ENCODE measurements at places on chromosomes 7 and 10.

GRCh38 chr10:85105614-85106255 lies 777.3 kb downstream of the CCSER2 start:
- DNase-seq = no peak

GRCh38 chr10:104262055-104262454 lies 6.9 kb upstream of the GSTO2 start:
- DNase-seq = no peak

GRCh38 chr7:2553831-2554581 lies 1.3 kb downstream of the BRAT1 start:
- no peak for DNase-seq

DNA sequence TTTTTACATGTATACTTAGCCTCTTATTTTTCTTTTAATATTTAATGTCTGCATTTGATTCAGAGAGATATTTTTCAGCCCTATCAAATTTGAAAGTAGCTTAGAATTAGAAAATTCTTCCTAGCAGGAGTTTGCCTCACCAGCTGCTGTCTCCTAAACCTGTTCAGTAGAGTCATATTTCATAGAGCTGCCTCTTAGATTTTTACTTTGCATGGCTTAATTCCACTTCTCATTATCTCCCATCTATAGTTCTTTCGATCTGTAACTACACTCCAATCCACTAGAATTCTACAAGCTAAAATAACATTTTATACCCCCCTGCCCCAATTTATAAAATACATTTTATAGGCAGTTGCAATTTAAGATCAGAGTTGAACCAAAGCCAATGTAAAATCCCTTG lies 227.0 kb downstream of the ANK3 start:
- DNase-seq = no peak

DNA sequence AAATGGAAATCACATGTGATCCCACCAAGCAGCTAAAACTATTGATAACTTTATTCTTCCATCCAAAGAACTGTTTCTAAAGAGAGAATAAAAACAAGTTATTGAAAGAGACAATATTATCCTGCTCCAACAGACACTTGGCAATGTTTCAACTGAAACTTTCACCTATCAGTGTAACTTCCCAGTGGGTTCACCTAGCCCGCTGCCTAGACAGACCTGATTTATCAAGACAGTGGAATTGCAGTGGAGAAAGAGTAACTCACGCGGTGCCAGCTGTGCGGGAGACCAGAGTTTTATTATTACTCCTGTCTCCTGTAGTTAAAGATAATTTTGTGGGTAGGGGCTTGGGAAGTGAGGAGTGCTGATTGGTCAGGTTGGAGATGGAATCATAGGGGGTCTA lies 199.8 kb downstream of the AHR start:
- DNase-seq = no peak

DNA sequence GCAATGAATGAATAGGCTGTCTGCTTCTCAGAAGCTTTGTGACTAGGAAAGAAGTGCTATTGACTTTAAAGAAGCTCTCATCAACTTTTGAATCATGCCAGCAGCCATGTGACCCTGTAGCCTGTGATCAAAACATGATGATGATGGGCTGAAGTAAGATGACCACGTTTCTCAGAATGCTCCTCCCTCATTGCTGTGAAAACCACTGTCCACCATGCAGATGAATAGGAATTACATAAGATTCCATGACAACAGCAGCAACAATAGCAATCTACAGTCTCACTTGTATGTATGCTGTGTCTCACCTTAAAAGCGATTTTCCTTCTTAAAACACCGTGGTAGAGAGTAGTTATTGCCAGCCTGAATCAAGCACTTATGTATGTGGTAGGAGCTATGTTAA lies 228.4 kb downstream of the TRIL start:
- DNase-seq = no peak

- DNase-seq = no peak
Measured at GRCh38 chr10:90197766-90198165, 496.4 kb downstream of the KIF20B start.

DNA sequence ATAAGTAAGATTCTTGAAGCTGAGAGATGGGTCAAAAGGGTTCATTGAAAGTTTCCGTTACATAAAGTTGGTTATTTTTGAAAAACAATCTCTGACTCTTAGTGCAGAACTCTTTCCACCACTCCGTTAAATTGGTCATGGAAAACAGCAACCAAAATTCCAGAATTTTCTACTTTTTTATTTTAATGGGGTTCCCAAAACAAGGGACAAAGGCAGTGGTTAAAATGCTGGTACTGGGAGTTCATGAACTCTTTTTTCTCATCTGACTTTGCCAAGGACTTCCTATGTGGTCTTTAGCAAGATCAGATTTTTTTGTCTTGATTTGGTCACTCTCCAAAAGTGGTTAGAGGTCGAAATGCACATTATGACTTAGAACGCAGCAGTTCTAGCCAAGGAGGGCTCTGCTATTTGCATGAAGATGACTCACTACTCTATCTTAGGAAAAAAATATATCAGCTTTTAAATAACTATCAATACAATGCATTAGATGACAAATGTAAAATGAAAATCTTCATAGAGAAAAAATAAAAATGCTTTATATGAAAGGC lies 145.7 kb downstream of the REEP3 start:
- DNase-seq = no peak

GRCh38 chr10:36766415-36766810 lies 359.0 kb upstream of the ANKRD30A start:
- no peak for DNase-seq

- DNase-seq = no peak
Measured at GRCh38 chr10:95287281-95287680, 3.5 kb downstream of the PDLIM1 start.

- DNase-seq = no peak
Measured at GRCh38 chr7:27516421-27516820, 146.3 kb downstream of the HIBADH start.

DNA sequence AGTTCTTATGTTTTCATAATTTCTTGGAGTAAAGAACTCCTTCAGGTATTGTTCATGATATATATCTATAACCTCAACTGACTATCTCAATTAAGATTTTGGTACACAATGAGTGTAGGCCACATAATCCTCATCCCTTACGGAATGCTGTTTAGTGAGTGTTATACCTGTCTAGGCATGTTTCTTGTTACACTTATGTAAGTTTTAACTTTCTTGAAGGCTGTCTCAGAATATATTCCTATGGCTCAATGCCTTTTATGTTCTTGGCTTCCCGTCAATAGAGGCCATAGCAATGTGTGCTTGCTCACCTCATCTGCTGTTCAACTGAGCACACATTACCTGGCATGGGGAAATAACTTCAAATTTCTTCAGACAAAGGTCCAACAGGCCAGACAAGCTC lies 185.1 kb downstream of the CTTNBP2 start:
- DNase-seq = no peak

DNA sequence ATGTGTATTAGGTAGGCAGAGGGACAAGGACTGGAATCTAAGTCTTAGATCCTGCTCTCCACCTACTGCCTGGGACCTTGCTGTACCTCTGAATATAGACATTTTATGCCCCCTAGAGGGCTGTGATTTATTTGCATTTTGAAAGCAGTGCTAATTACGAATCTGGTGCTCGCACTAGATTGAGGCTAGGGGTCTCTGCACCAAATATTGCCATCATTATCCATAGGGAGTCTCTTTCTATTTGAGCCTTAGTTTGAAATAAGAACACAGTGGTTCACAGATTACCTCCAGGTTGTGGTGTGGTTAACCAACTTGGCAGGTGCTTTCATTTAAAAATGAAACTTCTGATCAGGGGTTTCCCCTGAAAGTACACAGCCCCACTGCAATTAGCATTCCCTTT lies 41.8 kb downstream of the CNNM1 start:
- no peak for DNase-seq

DNA sequence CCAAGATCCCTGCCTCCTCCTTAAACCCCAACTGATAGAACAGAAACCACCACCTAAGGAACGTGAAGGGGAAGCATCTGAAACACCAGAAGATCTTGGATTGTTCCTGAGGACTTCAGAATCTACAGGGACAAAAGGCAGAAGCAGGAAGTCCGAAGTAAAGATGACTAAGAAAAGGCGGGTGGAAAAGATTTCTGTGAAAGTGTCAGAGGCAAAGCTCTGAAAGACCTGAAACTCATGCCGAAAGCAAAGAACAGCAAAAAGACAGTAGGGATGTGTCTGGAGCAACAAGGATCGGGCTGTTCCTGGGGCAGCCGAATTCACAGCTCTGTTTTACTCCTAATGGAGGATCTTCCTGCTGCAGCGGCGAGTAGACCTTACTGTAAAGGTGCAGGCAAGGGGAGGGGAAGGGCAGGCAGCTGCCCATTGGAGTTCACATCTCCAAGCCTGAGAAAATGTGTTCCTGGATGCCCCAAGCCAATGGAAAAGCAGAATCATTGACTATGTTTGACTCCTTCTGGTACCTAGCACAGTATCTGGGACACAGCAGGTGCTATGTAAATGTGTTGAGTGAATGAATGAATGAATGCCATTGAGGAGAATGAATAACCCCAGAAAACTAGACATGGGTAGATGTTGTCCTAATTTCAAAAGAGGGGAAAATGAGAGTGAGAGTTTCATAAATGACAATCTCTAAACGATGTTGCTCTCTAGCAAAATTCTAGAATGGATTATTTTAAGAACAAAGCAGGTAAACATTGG lies 40.4 kb downstream of the PDIA4 start:
- no peak for DNase-seq

DNA sequence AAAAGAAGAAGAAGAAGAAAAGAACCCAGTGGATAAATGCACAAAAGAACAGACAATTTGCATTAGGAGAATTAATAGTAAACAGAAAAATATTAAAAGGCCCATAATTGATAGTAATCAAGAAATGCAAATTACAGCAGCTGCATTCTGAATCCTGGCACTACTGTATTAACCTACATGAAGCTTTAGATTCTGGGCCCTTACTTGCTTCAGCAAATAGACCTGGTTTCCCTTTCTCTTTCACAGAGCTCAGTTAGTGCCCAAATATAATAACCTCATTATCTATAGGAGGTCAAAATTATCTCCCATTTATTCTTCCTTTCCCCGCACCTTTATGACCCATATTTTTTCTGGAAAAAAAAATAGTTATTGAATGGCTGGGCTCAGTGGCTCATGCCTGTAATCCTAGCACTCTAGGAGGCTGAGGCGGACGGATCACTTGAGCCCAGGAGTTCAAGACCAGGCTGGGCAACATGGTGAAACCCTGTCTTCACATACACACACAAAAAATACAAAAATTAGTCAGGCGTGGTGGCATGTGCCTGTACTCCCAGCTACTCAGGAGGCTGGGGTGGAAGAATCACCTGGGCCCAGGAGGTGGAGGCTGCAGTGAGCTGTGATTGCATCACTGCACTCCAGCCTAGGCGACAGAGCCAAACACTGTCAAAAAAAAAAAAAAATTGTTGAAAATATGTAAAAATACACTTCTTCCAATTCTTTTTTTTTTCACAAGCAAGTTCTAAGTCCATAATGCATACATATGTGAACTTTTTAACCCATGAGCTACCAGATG lies 36.0 kb upstream of the PIK3AP1 start:
- no peak for DNase-seq

GRCh38 chr7:11970132-11970531 lies 138.1 kb upstream of the THSD7A start:
- DNase-seq = no peak

- no peak for DNase-seq
Measured at GRCh38 chr7:102191556-102192379, 94.9 kb upstream of the SH2B2 start.

DNA sequence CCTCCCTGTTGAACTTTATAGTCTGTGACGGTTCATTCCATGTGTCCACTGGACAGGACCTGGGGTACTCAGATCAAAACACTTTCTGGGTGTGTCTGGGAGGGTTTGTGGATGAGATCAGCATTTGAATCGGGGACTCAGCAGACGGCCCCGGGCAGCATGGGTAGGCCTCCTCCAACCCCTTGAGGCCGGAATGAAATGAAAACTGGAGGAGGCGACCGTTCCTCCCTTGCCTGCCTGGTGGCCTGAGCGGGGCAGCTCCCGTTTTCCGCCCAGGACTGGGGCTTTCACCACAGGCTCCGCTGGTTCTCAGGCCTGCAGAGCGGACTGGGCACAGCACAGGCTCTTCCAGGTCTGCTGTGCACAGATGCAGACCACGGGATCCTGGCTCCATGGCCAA lies 247.7 kb downstream of the MAD1L1 start:
- no peak for DNase-seq

DNA sequence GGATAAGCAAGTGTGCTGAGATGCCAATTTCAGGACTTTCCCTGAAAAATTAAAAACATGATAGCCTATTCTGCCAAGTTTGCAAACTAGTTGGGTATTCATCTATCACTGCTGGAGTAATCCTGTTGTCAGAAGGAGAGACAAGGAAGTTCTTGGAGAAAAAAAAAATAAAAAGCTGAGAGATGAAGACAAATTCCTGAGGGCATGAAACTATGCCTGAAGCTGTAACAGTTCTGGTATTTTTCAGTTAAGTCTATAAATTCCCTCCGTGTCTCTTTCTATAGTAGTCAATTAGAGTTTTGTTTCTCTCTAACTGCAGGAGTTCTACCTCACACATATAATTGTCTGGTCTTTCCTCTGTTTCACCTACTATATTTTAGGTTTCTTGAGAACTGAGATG lies 95.7 kb downstream of the DGKB start:
- no peak for DNase-seq

- DNase-seq = no peak
Measured at GRCh38 chr7:40009301-40009700, 59.2 kb downstream of the CDK13 start.

DNA sequence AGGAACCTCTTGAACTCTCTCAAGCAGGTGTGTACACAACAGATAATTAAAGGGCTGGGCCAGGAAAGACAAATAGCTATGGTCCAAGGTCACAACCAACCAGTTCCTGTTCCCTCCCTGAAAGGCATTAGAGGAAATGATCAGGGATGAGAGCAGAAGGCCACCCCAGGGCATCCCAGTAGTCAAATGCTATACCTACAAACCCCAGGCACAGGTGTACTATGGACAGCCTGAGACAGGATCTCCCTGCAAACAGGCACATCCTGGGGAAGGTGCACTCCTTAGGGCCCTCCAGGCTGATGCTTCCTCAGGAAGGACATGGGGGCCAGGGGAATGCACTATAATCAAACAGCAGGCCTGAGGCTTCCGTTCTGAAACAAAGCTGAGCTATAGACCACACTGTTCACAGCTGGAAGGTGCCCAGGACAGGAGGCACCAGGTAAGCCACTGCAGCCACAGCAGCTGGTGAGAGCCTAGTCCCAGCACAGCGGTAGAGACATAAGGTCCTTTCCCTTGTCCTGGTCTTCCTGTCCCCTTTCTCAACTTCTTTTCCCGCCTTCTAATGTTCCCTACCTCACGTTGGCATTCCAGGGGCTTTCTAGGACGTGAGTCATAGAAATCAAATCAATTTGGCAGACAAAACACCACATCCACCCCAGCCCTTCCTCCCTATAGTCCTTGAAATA lies 13.3 kb downstream of the PARP12 start:
- no peak for DNase-seq

All from stimulated activated CD4-positive, alpha-beta T cell treated with anti-CD3 and anti-CD28 coated beads, Interleukin-12 subunit alpha, Interleukin-12 subunit beta, amount 100 ng/mL, for 48 hours (primary cell).